ENCODE measurements at places on chromosomes 2 and 18. TPM values are rescaled to one million over a fixed set of nuclear protein-coding genes. Genes with fewer than 3 reads are reported as not detected.

The SCG2 gene
- polyA plus RNA-seq = 0.36 TPM

DNA sequence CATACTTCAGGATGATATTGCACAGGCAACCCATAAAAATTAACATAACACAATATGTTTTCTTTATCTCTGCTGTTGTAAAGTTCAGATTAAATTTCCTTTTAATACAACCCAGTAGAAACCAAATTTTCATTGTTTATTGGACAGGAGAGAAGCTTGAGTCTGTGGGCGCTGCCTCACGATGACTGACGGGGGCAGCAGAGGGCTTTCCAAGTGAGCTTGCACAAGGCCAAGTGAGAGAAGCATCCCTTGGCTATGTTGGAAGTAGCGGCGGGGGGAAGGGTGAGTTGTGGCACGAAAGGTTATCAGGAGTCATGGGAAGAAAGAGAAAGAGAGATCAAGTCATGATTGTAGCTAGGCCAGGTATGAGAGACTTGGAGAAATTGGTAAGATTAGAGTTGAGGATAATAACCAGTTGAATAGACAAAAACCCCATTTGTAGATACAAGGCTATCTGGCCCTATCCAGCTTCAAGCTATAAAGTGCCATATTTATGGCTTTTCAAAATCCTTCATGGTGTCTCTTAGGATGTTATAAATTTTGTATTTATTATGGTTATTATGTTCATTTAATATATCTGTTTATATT is 413.7 kb upstream of the FAM98A start:
- peak; percentile 44 for DNase-seq

DNA sequence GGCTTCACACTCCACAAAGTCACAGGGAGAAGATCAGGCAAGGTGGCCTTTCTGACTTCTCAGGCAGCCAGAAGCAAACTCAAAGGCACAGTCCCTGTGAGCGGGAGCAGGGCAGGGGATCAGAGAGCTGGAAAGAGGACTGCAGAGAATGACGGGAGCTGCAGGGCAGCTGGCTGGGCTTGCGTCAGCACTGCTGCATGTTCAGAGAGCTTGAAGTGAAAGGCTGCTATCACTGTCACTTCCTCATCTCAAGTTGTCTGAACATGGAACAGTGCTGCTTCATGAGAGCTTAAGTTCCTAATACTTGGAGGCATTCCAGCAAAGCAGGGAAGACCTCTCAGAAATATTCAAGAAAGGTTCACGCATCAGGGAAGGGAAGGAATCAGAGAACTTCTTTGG is 20.4 kb downstream of the TGFBRAP1 start:
- DNase-seq = peak; percentile 74

- no peak for DNase-seq
Measured at GRCh38 chr2:23625726-23626125, 240.7 kb downstream of the KLHL29 start.

DNA sequence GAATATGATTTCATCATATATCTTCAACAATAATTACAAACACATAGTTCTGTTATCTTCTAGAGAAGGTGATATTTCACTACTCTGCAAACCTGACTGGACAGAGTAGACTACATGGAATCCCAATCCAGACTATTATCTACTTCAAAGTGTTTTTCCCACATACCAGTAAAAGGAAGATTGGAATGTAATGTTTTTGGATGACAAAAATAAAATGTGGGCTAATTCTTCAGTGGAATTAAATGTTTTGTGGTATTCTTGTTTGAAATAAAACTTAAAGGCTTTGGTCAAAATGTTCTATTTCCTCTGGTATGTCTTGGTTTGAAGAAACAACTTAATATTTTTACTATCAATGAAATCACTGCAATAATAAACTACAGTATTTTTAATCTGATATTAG is 22.1 kb downstream of the COL5A2 start:
- DNase-seq = no peak

The CPO gene
- polyA plus RNA-seq = 0.52 TPM

The REG3A gene
- polyA plus RNA-seq = 0.41 TPM

Data from right cardiac atrium (tissue), 5 donors.